Activated T-helper 2 cell treated with anti-CD3 and anti-CD28 coated beads, Interferon-gamma antibody, Interleukin-2, Interleukin-4, amounts not matched to agents 10 μg/mL and 5 μg/mL and 100 μg/mL, durations not matched to agents 14 hours and 24 hours and 36 hours (primary cell): ENCODE measurements at places on chromosomes 2 and 18. TPM values are rescaled to one million over a fixed set of nuclear protein-coding genes. Genes with fewer than 3 reads are reported as not detected.

DNA sequence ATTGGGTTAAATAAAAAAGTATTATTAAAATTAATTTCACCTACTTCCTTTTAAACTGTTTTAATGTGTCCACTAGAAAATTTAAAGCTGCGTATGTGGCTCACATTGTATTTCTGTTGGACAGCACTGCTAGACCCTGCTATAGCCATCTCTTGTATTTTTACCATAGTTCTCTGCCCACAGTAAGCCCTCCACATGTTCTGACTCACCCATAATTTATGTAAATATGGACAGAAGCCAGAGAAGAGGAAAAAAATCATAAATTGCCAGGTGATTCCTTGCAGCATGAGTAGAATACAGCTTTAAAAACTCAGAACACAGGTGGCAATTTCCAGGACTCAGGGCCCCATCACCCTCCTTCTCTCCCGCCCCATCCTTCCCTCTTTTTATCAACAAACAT lies 142.4 kb upstream of the MEX3C start:
- peaks cover 11% of the 10 kb centered on the region for H3K27me3 ChIP-seq
- H3K4me3 ChIP-seq = no peak overlapping the region
- no peaks in the 10 kb centered on the region for H3K36me3 ChIP-seq
- H3K27ac ChIP-seq = no peak overlapping the region
- no peak for DNase-seq

IGFBP5 gene
- not detected in 2 replicates for total RNA-seq

DNA sequence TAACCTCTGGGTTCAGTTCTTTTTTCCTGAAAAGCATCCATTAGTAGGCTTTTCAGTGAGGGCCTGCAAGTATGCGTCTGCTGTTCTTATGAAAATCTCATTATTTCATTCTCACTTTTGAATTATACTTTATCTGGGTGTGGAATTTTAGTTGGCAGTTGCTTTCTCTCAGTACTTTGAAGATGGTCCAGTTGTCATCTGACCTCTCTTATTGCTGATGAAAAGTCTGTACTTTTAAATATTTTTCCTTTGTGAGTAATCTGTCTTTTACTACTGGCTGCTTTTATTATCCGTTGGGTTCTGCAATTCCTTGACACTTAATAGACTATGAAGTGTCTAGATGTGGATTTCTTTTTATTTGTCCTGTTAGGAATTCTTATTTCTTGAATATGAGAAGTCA lies 307.8 kb downstream of the CYP26B1 start:
- no peak overlapping the region for H3K27ac ChIP-seq
- no peaks in the 10 kb centered on the region for H3K36me3 ChIP-seq
- no peaks in the 10 kb centered on the region for H3K4me1 ChIP-seq
- H3K27me3 ChIP-seq = no peaks in the 10 kb centered on the region
- no peak for DNase-seq

GRCh38 chr2:42917425-42917927 lies 125.1 kb upstream of the HAAO start:
- H3K27ac ChIP-seq = no peak overlapping the region
- H3K27me3 ChIP-seq = peaks cover 1% of the 10 kb centered on the region
- no peaks in the 10 kb centered on the region for H3K36me3 ChIP-seq
- peaks cover 6% of the 10 kb centered on the region for H3K4me1 ChIP-seq

DNA sequence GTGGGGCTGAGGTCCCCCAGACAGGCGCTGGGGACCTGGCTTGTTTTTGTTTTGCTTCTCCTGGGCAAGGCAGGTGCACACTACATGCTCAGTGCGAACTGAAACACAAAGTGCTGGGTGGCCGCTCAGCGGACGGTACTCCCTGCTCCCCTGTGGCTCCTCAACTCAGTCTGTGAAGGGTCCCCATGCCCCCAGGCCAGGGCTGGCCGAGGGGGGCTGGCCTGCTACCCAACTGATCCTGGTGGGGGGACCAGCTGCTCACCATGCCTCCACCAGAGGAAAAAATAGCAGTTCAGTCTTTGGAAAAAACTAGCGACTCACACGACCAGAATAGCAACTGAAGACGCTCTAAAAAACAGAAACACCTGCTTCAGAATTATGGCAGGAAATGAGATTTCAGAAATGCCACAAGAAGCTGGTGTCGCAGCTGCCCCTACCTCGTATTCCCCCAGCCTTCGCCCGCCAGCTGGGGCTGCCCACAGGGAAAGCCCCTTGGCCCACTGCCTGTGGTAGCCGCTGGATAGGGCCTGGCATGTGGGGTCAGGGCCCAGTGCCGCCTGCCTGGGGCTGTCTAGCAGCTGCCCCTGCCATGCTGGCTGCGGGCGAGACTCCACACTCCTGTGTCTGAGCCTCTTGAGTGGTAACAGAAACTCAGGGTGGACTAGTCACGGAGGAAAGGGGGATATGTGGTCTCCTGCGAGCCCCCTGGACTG lies 43.7 kb downstream of the MEX3C start:
- peak overlapping the region; percentile 76 for H3K4me3 ChIP-seq
- H3K4me1 ChIP-seq = peaks cover 48% of the 10 kb centered on the region
- H3K27me3 ChIP-seq = no peaks in the 10 kb centered on the region
- H3K36me3 ChIP-seq = no peaks in the 10 kb centered on the region

ADCYAP1 gene
- total RNA-seq = not detected in 2 replicates

GRCh38 chr2:120661551-120661950 lies 74.1 kb upstream of the GLI2 start:
- H3K36me3 ChIP-seq = no peaks in the 10 kb centered on the region
- peaks cover 2% of the 10 kb centered on the region for H3K27me3 ChIP-seq
- no peaks in the 10 kb centered on the region for H3K4me1 ChIP-seq
- no peak for DNase-seq
- no peak overlapping the region for H3K4me3 ChIP-seq
- no peak overlapping the region for H3K27ac ChIP-seq

DNA sequence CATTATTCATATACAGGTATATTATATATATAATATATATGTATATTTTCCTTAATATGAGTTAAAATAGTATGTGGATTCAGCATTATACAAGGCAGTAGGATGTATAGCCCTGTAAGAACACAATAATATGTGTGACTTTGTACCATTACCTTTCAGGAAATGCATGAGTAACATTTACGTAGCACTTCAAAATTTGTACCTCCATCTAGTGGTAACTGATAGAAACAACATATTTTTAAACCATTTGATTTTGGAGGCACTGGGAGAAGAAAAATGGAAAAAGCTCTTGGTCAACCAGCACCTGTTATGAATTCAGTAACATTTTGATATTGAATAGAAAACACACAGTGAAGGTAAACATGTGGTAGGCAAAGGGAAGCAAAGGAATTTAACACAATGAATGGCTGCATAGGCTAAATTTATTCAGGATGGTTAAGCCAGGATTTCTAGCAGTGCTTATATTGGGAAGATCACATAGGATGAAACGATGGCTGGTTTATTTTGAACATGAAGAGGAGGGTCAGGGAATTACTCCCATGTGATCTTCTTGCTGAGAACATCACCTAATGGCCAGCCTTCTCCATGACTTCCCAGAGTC lies 565.5 kb downstream of the CCDC85A start:
- DNase-seq = no peak
- H3K4me1 ChIP-seq = no peaks in the 10 kb centered on the region
- no peak overlapping the region for H3K27ac ChIP-seq
